ENCODE measurements at places on chromosomes 3 and 15. TPM values are rescaled to one million over a fixed set of nuclear protein-coding genes. Genes with fewer than 3 reads are reported as not detected.

- DNase-seq = no peak
Measured at GRCh38 chr3:135218304-135218703, 423.2 kb downstream of the EPHB1 start.

DNA sequence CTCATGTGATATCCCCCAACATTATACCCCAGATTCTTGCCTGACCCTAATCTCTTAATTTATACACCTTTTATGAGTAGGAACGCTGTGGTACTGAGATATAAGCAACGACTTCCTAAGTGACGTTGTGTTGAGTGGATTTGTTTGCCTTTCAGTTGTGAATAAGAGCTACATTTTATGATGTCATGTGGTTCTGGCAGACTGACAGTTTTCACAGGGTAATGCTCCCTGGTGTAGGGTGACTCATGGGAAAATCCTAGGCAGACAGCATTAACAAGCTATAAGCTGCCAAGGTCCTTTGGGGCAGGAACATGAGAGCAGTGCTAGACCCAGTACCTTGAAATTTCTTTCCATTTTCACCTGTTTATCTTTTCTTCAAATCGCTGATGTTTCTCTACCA lies 11.2 kb downstream of the C3orf52 start:
- DNase-seq = no peak

- no peak for DNase-seq
Measured at GRCh38 chr15:98842192-98842972, 165.2 kb downstream of the PGPEP1L start.

DNA sequence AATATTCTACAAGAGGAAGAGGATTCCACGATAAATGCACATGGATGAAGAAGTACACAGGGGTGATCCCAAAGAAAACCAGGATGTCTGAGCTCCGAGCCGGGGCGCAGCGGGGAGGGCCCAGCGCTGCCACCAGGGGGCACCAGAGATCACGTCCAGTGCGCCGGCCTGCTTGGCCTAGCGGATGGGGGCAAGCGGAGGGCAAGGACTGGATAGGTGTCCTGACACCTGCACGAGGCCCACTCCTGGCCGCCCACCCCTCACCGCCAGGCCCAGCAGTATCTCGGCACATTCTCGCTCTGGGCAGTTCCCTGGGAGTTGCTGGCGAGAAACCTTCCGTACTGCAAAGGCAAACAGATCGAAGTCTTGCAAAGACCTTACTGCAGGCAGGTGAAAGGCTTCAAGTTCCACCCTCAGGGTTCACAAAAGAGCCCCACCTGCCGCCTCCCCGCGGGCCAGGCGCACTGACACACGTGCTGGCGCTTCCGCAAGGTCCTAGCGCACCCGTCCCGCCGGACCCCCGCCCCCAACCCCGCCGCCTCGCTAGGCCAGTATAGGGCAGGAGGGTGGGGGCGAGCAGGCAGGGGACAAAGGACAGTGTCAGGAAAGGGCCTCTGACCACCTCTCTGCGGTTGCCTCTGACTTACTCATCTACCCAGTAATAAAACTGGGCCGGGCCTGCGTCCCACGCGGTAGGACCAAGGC lies 3.3 kb downstream of the ANKRD63 start:
- DNase-seq = peak; percentile 77

- DNase-seq = peak; percentile 68
Measured at GRCh38 chr3:52005571-52005986, 9.9 kb upstream of the RPL29 start.

DNA sequence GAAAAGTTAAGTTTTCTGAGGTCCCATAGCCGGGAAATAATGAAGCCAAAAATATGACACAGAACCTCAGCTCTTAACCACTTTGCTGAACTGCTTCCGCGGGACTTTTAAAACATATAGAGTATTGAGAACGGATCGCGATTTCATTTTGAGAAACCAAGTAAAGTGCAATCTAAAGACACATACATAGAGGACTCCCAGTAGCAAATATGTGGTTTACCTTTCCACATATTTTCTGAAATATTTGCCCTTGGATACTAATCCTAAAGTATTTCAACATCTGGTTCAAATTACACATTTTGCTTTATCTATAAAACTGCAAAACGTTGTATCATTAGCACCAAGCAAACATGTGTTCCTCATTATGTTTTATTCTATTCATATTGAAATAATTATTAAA lies 776.5 kb downstream of the ROBO2 start:
- no peak for DNase-seq

DNA sequence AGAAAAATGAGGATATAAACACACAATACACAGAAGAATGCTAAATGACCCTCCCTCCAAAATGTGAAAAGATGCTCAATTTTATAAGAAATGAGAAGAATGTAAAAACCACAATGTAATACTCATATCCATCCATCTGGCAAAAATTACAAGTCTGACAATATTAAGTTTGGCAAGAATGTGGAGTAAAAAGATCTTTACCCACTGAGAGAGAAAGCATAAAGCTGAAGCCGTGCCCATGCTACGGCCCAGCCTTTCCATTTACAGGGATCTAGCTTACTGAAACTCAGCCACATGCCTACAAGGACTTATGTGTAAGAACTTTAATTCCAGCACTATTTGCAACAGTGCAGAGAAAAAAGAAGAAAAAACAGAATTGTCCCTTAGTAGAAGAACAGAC lies 42.9 kb downstream of the ATP13A3 start:
- no peak for DNase-seq

GRCh38 chr3:40939030-40939740 lies 260.1 kb upstream of the CTNNB1 start:
- DNase-seq = no peak

- DNase-seq = no peak
Measured at GRCh38 chr3:97979610-97980009, 7.4 kb upstream of the RIOX2 start.

DNA sequence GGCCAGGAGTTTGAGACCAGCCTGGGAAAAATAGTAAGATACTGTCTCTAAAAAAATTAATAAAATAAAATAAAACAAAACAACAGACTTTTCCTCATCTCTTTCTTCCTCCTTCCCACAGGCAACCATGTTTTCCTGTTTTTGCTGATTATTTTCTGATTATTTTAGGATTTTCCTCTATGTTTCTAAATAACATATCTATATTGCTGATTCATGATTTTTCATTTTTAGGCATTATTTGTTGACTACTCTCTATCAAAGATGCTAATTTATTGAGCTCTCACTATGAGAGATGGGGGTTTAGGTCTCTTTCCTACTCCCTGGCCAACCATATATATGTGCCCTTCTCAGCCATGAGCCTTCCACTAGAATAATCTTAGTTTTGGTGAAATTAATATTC lies 45.4 kb downstream of the SOX14 start:
- DNase-seq = no peak

DNA sequence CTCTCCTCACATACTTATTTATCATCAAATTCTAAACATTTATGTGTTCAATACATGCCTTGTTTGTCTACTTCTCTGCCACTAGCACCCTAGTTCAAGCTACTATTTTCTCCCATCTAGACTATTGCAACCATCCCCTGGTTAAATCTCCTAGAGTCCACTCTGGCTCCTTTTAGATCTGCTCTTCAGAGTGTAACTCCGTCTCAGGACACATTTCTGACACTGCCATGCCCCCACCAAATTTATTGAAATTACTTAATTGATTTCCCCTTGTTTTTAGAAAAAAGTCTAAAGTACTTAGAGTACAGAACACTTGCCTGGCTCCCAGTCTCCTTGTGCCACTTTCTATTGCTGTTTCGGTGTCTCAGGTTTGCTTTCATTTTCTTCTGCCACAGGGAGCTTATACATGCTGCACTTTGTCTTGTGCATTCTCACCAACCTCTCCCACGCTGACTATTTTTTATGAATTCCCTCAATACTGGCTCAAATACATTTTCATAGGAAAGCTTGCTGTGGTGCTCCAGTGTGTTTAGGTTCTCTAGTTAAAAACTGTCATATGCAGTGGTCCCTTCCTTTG lies 792.3 kb downstream of the DIPK2A start:
- DNase-seq = no peak

ST3GAL6 gene
- total RNA-seq = 36.3 TPM

CEMIP gene
- total RNA-seq = 0.44 TPM

P2RY1 gene
- total RNA-seq = 4.3 TPM

All from left cardiac atrium (tissue), 4 donors.